ENCODE measurements at places on chromosomes 3 and 15.

DNA sequence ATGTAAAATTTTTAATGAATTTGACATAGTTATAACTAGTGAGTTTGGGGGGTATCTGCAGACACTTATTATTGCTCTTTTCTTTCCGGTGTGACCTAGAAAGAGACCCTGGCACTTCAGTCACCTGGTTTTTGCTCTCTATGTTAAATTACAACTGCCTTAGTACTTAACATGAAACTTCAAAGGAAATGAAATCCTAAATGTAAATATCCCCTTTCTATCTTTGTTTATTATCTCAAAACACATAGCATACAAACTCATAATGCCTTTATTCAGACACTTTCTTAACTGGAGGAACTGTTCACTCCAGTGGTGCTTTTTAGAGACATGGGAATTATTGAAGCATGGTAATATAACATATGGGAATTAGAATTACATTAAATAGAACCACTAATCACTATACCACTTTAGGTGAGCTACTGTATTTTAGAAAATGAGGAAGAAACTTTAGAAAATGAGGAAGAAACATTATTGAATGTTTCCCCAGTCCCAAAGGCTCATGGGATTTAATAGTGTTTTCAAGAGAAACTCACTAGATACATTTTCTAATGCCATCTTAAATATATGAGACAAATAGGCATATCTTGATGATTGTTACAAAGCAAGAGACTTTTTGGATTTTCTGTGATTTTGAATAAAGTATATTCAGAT lies 119.5 kb upstream of the MLF1 start:
- DNase-seq, result no peak

DNA sequence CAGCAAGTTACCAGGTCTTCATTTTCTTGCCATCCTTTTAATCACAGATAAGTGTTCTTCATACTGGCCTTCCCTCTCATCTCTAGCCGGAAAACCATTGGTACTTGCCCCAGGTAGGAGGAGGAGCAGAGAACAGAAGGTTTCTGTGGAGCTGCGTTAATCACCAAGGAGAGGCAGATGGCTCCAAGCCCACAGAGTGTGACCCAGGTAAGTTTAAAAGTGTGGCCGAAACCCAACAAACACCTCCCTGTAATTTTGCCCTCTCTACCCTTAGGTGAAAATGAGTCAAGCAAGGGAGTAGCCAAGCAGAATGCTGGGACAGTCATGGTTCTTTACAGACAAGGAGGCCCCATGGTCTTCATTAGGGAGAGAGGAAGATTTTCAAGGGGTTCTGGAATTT lies 37.3 kb downstream of the NFKBIZ start:
- DNase-seq, result no peak

GRCh38 chr15:91660174-91660649 lies 193.3 kb upstream of the SLCO3A1 start:
- no peak for DNase-seq

DNA sequence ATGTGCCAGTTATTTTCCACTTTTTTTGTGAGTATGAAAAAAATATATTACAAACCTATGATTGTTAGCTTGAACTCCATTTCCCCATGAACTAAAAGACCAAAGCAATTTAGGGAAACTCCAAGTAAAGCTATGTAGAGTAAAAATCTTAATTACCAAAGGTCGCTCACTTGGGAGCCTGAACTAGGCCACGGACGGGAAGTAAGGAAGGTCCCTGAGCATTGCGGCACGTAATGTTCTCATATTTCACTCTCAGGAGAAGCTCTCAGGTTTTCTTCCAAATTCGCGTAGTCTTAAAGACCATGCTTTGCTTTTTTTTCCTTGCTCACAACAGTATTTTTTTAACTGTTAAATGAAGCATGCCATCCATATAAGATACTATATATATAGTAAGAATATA lies 215.3 kb upstream of the RARB start:
- DNase-seq, result no peak

- no peak for DNase-seq
Measured at GRCh38 chr3:17765819-17766472, 23.5 kb upstream of the TBC1D5 start.

GRCh38 chr15:90442423-90442822 lies 54.4 kb downstream of the IQGAP1 start:
- no peak for DNase-seq

DNA sequence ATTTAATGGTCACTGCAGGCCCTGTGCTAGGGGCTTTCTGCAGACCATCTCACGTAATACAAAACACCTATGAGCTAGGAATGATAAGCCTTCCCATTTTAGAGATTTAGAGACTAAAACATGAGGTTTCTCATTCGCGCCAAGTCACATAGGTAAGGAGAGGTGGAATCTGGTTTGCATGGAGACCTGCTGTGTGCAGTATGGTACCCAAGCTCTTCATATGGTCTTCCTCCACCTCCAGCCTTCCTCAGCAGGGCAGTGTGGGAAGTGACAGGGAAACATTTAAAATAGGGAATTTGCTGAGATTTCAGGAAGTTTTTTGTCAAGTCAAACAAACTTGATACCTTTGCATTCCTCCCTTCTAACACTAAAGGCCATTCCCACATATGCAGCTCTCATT lies 337.6 kb downstream of the IL20RB start:
- DNase-seq, result no peak

DNA sequence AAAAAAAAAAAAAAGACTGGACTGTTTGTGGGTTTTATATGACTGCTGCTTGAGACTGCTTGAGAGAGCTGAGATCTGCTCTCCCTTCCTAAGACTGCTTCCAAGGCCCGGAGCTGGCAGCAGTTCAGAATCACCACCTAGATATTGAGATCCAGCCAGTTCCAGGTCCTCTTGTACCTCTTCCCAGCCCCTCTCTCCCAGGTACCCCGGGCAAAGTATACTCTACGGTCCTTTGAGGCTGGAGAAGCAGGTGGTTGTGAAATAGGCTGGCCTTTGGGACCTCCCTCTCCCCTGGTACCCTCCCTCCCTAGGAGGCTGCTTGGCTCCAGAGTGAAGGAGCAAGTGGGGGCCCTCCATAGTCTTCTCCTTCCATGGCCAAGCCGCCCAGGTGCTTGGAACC lies 12.6 kb upstream of the BAHD1 start:
- DNase-seq, result no peak

DNA sequence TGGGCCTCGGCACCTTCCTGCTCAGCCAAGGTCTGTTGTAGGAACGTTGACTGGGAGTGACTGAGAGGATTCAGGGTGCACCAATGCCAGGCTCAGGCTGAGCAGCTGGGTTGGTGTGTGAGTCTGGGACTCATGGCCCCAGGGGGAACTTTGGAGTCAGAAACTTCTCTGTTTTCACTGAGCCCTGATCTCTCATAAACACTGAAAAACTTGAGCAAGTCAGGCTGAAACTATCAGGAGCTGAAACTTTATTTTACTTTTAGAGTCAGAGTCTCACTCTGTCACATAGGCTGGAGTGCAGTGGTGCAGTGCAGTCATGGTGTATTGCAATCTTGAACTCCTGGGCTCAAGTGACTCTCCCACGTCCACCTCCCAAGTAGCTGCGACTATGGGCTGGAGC lies 3.0 kb downstream of the TRAK1 start:
- no peak for DNase-seq

- no peak for DNase-seq
Measured at GRCh38 chr3:9976721-9977709, 9.6 kb downstream of the EMC3 start.

GRCh38 chr15:82870727-82871320 lies 61.4 kb downstream of the WHAMM start:
- no peak for DNase-seq

DNA sequence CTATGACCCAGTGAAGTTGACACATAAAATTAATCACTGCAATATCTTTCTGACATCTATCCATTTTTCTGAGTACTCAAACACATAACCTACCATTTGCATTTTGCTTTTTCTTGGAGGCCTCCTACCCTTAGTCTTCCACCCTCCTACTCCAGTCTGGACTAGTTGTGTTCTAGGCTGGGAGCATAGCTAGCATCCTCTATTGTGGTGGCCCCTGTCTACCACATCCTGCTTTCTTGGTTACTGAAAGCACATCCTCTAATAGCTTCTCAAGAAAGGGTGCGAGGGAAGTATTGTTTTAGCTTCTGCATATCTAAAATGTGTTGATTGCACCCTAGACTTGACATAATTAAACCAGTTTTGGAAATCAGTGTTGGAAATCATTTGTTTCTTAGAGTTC lies 176.5 kb downstream of the THSD4 start:
- no peak for DNase-seq

GRCh38 chr3:146884296-146884695 lies 279.1 kb upstream of the PLSCR5 start:
- DNase-seq, result no peak

DNA sequence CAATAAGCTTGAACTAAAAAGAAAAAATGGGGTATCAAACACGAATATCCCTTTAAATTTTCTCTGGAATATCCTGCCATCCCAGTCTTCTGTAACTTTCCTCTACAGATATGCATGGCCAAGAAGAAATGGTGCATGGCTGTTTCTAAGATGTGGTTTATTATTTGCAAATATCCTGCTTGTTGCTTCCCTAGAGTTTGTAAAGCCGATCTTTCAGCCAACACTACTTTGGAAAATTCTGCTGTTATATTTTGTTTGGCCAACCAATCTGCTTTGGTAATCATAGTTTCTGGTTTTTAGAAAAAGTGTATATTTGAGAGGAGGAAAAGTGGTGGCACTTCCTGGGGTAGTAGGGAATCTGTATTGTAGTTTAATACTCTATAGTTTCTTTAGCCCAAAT lies 13.9 kb downstream of the PHLDB2 start:
- no peak for DNase-seq

DNA sequence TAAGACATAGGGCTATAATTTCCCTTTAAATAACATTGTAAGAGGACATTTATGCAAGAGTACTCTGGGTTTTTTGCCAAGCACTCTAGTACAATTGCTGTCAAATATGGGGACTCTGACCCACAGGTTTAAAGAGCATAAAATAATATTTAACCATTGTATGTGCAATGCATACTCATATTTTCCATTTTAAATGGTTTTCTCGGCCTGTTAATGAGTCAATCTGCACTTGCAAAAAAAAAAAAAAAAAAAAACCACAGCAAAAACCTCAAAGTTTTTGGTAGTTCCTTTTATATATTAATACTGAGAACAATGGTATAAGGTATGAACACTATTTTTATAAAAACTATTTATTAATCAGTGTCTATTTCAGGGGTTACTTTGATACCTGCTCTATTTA lies 304.0 kb upstream of the CBLB start:
- no peak for DNase-seq

- DNase-seq, result no peak
Measured at GRCh38 chr3:23984934-23985333, 39.8 kb downstream of the NR1D2 start.

GRCh38 chr3:77026904-77027634 lies 12.8 kb upstream of the ROBO2 start:
- no peak for DNase-seq

DNA sequence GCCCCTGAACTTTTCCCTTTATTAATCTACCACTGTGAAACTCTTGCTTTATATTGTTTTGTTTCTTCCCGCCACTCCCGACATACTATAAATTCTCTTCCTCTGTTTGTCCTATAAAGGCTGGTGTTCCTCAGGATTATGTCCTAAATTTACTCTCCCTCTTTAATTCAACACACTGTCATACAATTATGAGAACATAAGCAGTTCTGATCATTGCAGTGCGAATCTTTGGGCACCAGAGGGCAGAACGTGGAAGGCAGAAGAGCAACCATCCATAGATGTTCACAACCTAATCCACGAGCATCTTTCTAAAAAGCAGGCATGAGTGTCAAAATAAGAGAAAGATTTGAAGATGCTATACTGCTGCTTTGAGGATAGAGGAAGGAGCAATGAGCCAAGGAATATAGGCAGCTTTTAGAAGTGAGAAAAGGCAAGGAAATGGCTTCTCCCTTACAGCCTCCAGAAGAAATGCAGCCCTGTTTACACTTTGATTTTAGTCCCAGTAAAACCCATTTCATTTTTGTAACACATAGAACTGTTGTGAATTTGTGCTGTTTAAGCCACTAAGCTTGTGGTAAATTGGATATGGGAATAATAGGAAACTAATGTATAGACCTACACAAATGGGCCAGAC lies 179.4 kb downstream of the GBE1 start:
- DNase-seq, result no peak

DNA sequence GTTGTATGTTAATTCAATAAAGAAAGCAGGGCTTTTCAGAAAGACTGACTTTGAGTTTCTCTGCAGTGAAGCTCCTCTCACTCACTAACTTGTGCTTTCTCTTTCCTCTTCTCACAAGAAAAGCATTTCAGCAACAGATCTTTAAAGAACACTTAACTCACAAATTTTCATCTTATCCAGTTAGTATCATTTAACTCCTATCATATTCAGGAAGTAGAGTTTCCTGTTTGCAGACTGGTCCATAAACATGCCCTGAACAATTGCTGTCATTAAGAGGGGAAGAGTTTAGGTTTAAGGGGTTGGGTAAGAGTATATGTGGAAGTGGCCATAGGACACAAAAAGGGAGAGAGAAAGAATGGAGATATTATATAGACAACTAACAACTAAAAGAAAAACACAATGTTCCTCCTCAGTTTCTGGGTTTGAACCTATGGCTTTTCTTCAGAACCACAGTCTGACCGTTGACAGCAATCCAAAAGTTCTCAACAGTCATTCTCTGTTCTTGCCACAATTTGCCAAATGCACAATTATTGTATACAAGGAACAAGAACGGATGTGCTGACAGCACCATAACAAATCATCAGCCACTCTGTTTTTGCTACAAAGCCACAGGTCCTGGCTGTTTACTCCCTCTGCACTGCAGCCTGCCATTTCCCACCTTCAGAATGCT lies 63.9 kb downstream of the CHAC1 start:
- DNase-seq, result no peak

DNA sequence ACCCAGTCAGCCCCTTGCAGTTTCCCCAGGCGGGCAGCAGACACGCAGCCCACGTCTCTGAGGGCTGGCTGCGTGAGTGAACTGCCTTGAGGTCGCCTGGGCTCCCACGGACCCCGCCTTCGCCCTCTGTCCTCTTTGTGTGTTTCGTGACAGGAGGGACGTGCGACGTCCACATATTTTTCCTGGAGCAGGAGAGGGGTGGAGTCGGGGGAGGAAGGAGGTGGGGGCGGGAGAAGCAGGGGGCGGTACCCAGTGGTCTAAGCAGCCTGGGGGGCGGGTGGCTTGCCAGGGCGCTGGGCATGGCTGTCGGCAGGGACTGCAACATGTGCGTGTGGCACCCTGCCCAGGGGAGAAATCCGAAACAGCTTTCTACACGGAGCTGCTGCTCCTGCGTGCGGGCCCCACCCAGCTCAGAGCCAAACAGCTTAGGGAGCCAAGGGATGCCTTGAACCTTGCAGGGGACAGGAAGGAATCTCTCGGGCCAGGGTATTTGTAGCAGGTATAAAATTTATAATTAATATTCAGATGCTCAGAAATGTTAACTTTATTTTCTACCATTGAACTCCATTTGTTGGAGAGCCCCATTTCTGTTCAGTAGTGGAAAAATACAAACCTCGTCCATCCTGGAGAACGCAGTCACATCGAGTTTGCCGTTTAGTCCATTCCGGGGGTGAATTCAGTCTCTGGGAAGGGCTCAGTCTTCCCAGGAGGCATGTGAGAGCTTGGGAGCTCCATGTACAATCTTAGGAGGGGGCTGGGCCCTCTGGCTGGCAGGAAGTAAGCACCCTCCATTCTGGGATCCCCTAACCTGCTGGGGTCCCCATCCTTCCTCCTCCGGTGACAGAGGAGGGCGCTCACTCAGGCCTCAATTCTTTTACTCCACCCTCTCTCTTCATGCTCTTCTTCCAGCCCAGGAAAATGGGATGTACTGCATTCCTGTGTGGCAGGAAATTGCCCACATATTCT lies 79.1 kb upstream of the MEF2A start:
- DNase-seq, result no peak

- no peak for DNase-seq
Measured at GRCh38 chr3:136336329-136337100, 86.4 kb downstream of the PCCB start.

- peak; percentile 52 for DNase-seq
Measured at GRCh38 chr3:62318752-62319569, 54.4 kb downstream of the FEZF2 start.

All from activated naive CD4-positive, alpha-beta T cell treated with anti-CD3 and anti-CD28 coated beads, Interleukin-2, amount 50 U/mL, for 72 hours (primary cell).